HFFc6 (cell line): ENCODE measurements at places on chromosomes 13 and 19. TPM values are rescaled to one million over a fixed set of nuclear protein-coding genes. Genes with fewer than 3 reads are reported as not detected.

TNFSF13B gene
- total RNA-seq, result 0.18 to 0.51 TPM in 2 of 3 replicates, not detected in the other

GRCh38 chr19:15288146-15288963 is 44.0 kb downstream of the BRD4 start:
- DNase-seq, result peak; percentile 26

CTXN1 gene
- total RNA-seq, result 5.2 to 13.8 TPM (median 12.0 TPM) in 3 replicates

DNA sequence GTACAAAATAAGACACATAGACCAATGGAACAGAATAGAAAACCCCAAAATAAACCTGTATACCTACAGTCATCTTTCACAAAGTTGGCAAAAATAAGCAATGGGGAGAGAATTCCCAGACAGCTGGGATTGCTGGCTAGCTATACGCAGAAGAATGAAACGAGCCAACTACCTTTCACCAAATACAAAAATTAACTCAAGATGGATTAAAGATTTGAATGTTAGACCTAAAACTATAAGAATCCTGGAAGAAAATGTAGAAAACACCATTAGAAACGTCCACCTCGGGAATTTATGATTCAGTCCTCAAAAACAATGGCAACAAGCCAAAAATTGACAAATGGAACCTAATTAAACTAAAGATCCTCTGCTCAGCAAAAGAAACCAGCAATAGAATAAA is 408.1 kb upstream of the SLITRK1 start:
- no peak for DNase-seq

EDNRB gene
- total RNA-seq, result not detected in 2 replicates

- no peak for DNase-seq
Measured at GRCh38 chr13:95745752-95746151, 68.8 kb downstream of the DNAJC3 start.

- peak; percentile 67 for DNase-seq
Measured at GRCh38 chr13:32246468-32246867, 68.7 kb downstream of the ZAR1L start.

DNA sequence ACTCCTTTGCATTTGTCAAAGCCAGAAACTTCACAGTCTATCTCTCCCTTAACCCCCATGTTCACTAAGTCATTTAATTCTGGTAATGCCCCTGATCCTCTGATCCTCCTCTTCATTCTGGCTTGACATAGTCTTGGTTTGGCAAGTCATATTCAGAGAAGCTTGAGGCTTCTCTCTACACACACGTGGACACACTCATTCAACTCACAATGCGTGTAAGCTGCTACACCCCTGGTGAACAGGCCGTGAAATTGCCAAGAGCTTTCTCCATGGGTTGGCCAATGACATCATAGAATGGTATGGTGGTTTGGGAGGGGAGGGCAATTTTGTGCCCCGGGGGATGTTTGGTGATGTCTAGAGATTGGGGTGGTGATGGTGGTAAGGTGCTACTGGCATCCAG is 47.9 kb upstream of the FLT1 start:
- DNase-seq, result no peak

- DNase-seq, result peak; percentile 62
Measured at GRCh38 chr19:17841810-17842662, 5.7 kb downstream of the JAK3 start.

DNA sequence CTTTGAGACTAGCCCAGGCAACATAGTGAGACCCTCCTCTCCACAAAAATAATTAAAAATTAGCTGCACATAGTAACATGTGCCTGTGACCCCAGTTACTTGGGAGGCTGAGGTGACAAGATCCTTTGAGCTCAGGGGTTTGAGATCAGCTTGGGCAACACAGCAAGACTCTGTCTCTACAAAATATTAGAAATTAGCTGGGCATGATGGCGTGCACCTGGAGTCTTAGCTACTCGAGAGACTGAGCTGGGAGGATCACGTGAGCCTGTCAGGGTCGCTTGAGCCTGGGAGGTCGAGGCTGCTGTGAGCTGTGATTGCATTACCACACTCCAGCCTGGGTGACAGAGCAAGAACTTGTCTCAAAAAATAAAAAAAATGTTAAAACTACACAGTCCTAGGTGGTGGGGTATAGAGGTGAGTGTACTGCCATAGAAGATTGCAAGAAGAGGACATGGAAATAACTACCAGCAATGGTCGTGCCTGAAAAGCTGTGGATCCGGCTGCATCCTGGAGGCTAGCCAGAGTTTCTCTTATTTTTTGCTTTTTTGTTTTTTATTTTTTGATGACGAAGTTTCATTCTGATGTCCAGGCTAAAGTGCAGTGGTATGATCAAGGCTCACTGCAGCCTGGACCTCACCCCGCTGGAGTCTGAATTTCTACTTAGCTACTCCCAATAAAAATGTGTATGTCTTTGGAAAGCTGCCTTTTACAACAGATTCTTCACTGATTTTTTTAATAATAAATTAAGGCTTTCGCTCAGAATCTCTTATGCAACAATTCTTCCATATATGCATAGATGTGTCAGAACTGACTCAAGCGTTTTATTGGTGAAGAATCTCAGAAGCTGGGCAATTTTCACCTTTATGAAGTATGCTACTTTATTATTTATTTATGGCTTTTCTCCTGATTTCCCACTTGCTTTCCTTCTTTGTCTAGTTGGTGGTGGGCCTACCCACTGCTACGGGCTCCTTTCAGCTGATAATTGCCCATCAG is 393.8 kb downstream of the TSHZ3 start:
- no peak for DNase-seq

GRCh38 chr19:37077501-37077933 is 716 bp upstream of the ZNF420 start:
- DNase-seq, result peak; percentile 1

COMP gene
- 0.67 to 6.6 TPM (median 4.8 TPM) in 3 replicates for total RNA-seq

- peak; percentile 29 for DNase-seq
Measured at GRCh38 chr19:14476673-14477401, 1.7 kb upstream of the PTGER1 start.

- no peak for DNase-seq
Measured at GRCh38 chr19:39725995-39726394, 11.8 kb downstream of the CLC start.

GRCh38 chr19:49988433-49988832 is 27.5 kb upstream of the SIGLEC11 start:
- DNase-seq, result peak; percentile 64

DNA sequence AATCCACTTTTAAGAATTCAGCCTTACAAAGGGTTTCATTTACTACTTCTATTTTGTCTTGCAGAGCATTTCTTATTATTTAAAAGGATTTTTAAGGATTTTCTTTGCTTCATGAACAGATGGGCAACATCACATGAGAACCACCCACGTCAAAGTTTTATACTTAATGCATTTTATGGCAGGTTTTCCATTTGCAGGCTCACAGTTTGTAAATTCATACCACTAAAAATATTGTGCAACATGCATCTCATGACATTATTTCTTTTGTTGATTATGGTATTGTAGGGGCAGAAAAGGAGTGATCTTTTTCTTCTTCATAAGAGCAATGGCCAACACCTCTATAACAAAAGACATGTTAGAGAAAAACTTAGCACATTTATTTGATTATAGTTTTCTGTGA is 554.0 kb upstream of the SPRY2 start:
- no peak for DNase-seq

DNA sequence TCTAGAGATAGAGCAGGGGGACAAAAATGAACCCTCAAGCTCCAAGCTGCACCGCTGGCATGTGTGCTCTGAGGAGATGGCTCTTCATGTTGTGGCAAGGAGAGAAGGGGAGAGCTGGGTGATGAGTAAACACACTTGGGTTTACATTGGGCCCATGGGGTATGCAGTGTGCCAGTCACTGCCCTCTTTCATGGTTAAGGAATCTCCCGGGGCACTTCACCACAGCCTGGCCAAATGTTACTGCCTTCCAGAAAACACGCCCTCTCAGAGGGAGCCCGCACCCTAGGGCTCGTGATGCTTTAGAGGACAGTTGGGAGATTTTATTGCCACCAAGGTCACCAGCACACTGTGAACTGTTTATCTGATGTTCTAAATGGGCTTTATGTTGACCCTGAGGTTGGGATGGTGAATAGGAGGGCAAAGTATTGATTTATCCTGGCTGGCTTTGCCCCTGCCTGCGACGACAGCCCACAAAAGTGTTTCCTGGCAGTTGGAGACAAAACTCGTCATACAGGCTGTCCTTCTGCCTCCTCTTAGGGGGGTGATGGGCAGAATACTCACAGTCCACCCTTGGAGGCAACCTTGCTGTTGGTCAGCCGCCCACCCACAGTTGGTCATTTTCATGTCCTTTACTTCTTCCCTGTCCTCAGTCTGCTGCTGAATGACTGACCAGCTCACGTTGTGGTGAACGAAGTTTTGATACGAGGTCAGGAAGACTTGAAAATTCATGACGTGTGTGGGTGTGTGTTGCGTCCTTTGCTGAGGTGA is 156.9 kb downstream of the STK24 start:
- DNase-seq, result no peak
